ENCODE measurements at places on chromosomes 7 and 10.

- DNase-seq = no peak
Measured at GRCh38 chr7:45203936-45204445, 46.4 kb downstream of the RAMP3 start.

DNA sequence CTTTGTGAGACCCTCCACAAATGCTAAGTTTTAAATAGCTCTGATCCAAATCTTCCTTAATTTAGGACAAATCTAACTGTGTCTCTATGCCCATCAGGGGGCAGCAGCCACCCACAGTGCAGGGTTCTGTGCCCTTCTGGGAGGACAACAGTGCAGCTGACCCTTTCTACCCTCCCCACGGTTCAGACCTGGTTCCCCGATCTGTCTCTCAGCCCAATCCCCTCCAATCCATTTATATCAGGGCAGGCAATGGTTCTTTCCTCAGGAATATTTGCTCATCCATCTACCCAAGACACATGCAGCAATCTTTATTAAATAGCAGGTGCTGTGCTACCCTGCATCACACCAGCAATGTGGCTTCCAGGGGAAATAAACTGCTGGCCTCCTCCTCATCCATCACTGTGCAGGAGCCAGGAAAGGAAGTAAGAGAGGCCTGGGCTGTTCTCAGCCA lies 4.0 kb upstream of the RBM28 start:
- DNase-seq = peak; percentile 24

- DNase-seq = no peak
Measured at GRCh38 chr7:144960763-144961162, 124.9 kb upstream of the TPK1 start.

GRCh38 chr10:73060738-73061635 lies 35.7 kb downstream of the P4HA1 start:
- peak; percentile 3 for DNase-seq

DNA sequence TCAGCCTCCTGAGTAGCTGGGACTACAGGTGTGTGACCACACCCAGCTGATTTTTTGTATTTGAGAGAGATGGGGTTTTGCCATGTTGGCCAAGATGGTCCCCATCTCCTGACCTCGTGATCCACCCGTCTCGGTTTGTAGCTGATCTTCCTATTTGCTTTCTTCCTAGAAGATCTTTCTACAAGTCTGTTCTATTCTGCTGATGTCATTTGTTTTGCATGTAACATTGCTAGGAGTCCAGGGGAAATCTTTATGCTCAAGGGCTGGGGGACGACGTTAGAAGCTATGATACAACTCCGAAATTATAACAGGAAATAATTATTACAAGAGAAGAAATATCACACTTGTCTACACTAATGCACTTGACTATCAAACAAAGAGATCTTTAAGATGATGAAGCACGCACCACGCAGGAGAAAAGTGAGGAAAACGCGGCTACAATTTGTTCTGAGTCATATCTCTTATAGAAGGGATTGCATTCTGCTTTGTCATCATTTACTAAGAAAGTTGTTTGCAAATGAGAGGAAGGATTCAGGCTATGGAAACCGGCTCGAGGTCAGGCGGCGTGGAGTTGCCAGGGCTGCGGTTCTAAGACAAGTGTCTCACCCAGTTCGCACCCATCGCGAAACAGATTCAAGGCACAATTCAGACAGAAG lies 103.0 kb upstream of the CARD11 start:
- DNase-seq = no peak

GRCh38 chr7:29592866-29593265 lies 29.2 kb downstream of the PRR15 start:
- no peak for DNase-seq

DNA sequence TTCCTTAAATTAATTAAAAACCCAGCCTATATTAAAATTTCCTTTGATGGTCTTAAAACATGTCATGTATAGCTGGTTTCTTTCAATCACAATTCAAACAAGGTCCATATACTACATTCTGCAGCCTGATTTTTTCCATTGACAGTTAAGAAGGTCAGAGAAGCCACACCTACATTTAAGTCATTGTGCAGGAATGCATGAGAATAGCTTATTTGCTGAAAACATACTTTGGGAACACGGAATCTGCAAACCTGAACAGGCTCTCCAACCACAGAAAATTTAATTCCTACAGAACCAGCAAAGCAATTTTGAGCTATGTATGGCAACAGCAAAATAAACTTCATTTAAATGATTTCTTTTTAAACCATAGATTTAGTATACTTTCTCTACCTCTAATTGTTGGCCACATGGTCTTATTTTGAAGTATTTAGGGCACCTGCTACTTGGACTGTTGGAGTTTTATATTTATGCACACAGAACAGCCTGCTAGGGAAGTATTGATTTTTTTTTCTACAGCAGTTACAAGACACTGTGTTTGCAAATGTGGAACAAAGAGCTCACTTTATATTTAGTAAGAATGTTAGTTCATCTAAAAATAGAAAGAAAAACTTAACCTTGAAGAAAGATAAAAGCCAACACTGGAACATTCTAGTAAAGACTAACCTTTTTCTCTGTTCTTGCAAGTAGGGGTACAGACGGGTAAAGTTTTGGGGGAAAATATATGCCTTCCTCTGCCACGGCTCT lies 240.9 kb upstream of the IMMP2L start:
- no peak for DNase-seq

GRCh38 chr10:116688741-116689495 lies 53.4 kb downstream of the HSPA12A start:
- DNase-seq = no peak

DNA sequence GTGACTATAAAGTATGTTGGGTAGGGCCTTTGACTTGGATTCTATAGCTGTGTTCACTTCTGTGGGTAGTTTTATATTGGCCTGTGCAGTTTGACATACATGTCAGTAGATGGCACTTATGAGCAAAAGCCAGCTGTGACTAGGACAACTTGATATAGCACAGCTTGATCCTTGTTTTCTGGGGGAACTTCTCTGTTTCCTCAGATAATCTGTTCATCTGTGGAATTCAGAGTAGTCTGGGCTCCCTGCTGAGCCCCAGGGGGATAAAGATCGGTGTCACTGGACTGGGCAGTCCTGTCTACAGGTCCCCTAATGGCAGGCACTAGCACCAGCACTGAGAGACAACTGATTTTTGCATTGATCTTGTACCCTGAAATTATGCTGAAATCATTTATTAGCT lies 25.4 kb downstream of the CYP2C9 start:
- DNase-seq = no peak

DNA sequence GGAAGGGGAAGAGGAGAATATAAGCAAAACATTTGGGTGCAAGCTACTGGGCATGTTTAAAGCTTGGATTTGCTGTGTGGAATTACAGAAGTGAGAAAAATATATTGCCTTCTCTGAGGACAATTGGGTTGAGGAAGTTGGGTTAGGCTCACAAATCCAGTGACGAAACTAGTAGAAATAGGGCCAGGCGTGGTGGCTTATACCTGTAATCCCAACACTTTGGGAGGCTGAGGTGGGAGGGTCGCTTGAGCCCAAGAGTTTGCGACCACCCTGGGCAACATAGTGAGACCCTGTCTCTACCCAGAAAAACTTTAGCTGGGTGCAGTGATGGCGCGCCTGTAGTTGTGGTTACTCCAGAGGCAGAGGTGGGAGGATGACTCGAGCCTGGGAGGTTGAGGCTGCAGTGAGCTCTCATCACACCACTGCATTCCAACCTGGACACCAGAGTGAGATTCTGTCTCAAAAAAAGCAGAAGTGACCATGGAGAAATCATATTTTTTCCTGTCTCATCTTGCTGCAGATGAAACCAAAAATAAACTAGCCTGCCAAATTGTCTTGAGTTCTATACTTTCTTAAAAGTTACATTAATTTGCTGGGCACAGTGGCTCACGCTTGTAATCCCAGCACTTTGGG lies 22.4 kb downstream of the NRBF2 start:
- no peak for DNase-seq

DNA sequence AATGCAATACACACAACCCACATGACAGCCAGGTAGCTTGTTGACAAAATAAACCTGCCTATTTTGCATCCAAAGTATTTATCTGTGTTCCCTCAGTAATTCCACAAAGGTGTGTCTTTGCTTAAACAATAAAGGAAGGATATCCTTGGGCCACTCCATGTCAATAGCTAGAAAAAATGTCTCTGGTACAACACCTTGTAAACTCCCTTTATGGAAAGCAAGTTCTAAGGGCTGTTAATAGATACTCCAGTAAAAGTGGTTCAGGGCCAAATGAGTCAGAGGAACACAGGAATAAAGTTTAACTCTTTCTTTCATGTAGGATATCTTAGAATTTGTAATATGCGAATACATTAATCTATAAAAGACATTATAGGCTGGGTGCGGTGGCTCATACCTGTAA lies 96.9 kb upstream of the LRRTM3 start:
- DNase-seq = no peak

- no peak for DNase-seq
Measured at GRCh38 chr10:104252368-104252767, 2.3 kb upstream of the GSTO1 start.

- DNase-seq = no peak
Measured at GRCh38 chr10:128046156-128046952, 79.9 kb downstream of the MKI67 start.

- no peak for DNase-seq
Measured at GRCh38 chr7:1169409-1170368, 9.7 kb upstream of the ZFAND2A start.

DNA sequence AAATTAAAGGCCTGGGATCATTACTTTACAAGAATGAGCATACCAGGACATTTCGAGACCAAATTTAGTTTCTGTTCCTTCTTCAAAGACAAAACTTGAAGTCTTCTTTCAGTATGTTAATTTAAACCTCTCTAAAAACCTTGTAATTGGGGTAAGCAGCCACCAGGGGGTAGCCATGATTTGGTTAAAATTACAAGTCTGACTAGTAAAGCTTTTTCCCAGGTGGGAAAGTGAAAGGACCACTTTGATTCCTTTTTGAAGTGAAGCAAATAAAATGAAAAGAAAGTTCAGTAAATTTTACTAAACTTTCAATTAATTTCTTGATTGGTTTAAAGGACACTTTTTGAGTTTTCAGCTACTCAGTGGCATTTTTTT lies 294.3 kb downstream of the BBS9 start:
- no peak for DNase-seq

DNA sequence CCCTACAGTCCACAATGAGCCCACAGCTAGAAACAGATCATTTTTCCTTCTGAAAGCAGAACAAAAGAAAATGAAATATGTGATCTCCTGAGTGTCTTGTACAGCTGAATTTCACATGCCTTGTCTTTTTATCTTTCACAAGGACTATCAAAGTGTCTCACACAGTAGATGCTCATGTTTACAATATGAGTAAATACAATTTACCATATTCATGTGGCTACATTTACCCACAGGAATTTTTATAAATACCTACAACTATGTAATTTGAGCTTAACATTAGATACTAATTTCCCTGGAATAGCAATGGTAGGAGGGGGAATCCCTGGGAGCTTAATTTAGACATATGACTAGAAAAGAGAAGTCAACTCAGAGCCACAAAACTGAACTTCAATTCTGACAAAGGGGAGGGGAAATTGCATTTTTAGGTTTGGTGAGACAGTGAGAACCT lies 186.2 kb downstream of the MACC1 start:
- no peak for DNase-seq

- no peak for DNase-seq
Measured at GRCh38 chr10:75772153-75772887, 340.9 kb downstream of the LRMDA start.

DNA sequence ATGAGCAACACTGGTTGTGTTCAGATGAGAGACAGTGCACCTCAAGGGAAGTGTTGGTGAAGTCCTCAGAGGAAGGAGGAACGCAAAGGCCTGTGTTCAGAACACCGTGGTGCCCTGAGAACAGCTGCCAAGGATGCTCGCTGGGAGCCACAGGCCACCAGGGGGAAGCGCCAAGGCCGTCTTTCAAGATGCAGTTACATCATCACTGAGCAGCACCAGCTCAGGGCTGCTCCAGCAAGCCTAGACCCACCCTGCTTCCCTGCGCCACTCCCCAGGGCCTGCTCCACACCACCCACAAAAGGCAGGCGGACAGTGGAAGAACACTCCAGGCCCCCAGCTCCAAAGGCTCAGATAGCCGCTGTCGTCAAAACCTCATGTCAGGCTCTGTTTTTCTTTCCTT lies 378.8 kb downstream of the DPP6 start:
- peak; percentile 2 for DNase-seq

DNA sequence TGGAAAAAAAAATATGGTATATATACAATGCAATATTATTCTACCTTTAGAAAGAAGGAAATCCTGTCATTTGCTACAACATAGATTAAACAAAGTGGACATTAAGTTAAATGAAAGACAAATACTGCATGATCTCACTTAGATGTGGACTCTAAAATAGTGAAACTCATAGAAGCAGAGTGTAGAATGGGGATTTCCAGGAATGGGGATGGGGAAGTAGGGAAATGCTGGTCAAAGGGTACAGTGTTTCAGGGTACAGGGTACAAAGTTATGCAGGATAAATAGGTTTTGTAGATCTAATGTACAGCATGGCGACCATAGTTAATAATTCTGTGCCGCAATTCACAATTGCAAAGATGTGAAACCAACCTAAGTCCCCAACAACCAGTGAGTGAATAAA lies 385.5 kb downstream of the SFMBT2 start:
- no peak for DNase-seq

GRCh38 chr10:109025172-109025571 lies 898.1 kb downstream of the XPNPEP1 start:
- no peak for DNase-seq

GRCh38 chr7:103348452-103348851 lies 1.0 kb downstream of the PSMC2 start:
- no peak for DNase-seq

GRCh38 chr7:92268921-92269320 lies 23.1 kb downstream of the ANKIB1 start:
- DNase-seq = no peak

GRCh38 chr7:326273-326672 lies 36.3 kb downstream of the FOXL3 start:
- no peak for DNase-seq

DNA sequence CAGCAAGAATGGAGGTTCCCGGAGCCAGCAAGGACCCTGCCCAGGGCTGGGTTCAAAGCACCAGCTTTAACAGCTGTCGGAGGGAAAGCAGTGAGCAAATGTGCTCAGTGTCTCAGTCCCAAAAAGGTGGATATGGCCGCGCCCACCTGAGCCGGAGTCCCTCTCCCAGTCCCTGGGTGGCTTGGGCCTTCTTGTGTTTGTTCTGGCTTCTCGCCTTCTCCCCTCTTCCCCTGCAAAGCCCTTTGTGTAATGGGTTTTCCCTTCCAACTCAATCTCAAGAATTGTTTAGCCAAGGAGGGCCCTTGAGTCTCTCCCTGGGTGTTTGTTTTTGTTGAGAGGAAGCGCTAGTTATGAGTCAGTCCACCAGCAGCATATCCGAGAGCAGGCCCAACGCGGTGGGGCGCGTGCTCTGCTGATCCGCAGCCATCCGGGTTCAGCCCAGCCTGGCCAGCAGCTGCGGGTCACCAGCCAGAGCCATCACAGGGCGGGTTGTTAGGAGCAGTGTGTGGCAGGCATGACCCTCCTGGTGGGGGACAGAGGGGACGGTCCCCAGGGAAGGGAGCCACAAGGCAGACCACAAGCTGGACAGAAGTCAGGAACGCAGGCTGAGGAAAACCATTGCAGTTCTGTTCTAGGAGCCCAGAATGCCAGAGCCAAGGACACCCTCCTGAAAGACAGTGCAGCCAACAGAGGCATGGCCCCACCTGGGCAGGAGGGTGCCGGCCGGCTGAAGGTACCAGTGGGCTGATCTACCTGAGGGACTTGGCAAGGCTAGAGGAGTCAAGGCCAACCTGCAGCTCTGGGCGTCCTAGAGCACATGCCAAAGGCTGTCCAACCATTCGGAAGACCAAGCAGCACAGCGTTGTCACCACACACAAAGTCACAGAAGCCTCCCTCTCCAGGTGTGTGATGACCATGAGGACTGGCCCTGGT lies 21.3 kb downstream of the CALML3 start:
- no peak for DNase-seq

Data from NCI-H1436 (cell line).